ENCODE measurements at places on chromosomes 11 and 22. TPM values are rescaled to one million over a fixed set of nuclear protein-coding genes. Genes with fewer than 3 reads are reported as not detected.

GRCh38 chr22:40441761-40442390 lies 71.5 kb downstream of the SGSM3 start:
- ATAC-seq: no peak

DNA sequence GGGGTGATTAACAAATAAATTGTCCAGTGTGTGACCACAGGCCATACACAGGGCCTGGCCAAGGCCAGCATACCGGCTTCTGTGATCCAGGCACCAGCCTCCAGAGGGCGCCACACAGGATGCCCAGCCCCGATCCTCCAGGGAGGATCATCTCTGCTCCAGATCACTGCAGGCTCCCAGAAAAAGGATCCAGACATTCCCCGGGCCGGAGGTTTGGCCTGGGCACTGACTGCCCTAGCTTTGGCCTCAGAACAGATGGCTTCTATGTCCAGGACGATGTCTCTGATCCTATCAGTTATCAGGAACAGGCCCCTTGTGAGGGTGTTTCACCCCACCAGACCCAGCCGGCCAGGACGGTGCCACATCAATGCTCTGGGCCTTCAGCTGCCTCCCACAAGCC lies 74.5 kb upstream of the LMO1 start:
- ATAC-seq: no peak

- ATAC-seq: no peak
Observed at GRCh38 chr11:112529071-112529470, 268.4 kb upstream of the PLET1 start.

The LSP1 gene
- 18.8 TPM for total RNA-seq

The SSTR3 gene
- total RNA-seq: not detected

- no peak for ATAC-seq
Observed at GRCh38 chr11:44784851-44785250, 58.1 kb downstream of the TSPAN18 start.

The HOATZ gene
- not detected for total RNA-seq

The OR6A2 gene
- 0.08 TPM for total RNA-seq

GRCh38 chr11:133827556-133827955 lies 17.8 kb downstream of the SPATA19 start:
- no peak for ATAC-seq

DNA sequence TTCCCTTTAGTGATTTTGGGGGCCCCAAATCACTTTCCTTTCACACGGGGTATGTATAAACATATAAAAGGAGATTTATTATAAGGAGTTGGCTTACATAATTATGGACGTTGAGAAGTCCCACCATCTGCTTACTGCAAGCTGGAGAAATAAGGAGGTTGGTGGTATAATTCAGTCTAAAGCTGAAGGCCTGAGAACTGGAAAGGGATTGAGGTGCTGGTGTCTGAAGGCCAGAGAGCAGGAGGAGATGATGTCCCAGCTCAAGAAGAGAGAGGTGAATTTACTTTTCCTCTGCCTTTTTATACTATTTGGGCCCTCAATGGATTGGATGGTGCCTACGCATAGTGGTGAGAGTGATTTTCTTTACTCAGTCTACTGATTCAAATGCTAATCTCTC lies 1.3 kb upstream of the ZNF202 start:
- no peak for ATAC-seq

GRCh38 chr11:104333977-104334376 lies 170.0 kb upstream of the PDGFD start:
- no peak for ATAC-seq

The OR51B4 gene
- total RNA-seq: not detected
